Thoracic aorta (tissue), 2 donors: ENCODE measurements at places on chromosomes 12 and 14. TPM values are rescaled to one million over a fixed set of nuclear protein-coding genes. Genes with fewer than 3 reads are reported as not detected.

GRCh38 chr12:109580272-109580671 lies 6.7 kb downstream of the MVK start:
- H3K27me3 ChIP-seq, result no peaks in the 10 kb centered on the region
- DNase-seq, result no peak
- peaks cover 31% of the 10 kb centered on the region for H3K36me3 ChIP-seq

Gene TULP3
- 28.4 TPM for total RNA-seq

DNA sequence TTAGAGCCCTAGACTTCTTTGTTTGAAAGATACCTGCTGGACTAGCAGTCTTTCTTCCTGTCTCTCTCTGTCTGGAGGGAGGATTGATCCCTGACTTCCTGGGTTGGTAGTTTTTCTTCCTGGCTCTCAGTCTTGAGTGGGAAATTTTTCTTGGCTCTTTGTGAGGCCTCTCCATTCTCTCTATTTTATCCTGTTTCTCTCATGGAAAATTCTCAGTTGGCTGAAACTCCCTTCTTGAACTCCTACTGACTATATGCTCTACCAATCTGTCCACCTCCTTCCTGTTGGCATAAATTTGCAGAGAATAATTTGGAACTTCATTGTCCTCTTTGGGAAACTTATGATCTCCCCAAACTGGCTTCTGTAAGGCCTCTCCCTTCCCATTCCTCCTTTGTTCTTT lies 24.1 kb upstream of the MUCL1 start:
- H3K36me3 ChIP-seq, result no peaks in the 10 kb centered on the region
- no peaks in the 10 kb centered on the region for H3K4me1 ChIP-seq
- no peak overlapping the region for H3K27ac ChIP-seq
- H3K4me3 ChIP-seq, result no peak overlapping the region

Gene ZNF891
- total RNA-seq, result 4.3 TPM

DNA sequence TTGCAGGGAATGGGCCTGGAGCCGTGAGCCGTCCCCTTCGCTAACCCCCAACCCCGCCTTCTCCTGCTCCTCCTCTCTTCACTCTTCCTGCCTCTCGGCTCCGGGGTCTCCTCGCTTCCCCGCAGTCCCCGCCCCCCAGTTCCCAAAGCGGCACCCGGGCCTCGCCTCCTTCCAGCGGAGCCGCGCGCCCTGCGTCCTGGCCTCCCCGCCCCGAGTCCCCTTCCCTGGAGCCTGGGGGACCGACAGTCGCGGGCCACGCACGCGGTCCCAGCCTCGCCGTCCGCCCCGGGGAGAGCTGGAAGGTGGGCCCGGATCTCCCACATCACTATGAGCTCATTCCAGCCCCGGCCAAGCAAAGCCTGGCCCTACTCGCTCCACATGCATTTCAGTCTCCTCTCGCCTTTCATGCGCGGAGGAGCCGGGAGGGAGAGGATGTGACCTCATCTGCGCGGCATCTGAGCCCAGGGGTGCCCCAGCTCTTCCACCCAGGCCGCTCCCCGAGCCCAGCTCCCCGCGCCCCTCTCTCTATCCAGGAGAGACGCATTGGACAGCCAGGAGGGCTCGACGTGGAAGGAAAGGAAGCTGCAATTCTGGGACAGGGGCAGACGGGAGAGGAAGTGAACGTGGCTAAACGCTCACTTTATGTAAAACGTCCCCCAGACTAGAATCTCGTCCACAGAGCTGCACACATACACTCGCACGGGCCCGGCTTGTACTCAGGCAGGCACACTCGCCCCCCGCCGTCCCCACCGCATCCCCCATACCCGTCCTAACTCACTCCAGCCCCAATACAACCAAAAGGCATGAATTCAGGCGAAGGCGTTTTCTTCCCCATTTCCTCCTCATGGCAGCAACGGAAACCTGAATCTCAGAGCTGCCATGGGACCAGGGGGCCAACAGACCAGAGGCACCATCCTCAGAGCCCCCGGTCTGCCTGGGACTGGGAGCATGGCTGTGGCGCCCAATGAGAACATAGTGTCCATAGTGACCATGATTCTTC lies 108.7 kb upstream of the CCND2 start:
- H3K27ac ChIP-seq, result no peak overlapping the region
- peaks cover 9% of the 10 kb centered on the region for H3K4me1 ChIP-seq
- H3K27me3 ChIP-seq, result no peaks in the 10 kb centered on the region
- no peaks in the 10 kb centered on the region for H3K36me3 ChIP-seq
- H3K4me3 ChIP-seq, result peak overlapping the region; percentile 79
- no peak for DNase-seq

- H3K4me1 ChIP-seq, result no peaks in the 10 kb centered on the region
- peaks cover 5% of the 10 kb centered on the region for H3K36me3 ChIP-seq
- no peak overlapping the region for H3K27ac ChIP-seq
- no peaks in the 10 kb centered on the region for H3K27me3 ChIP-seq
- no peak overlapping the region for H3K4me3 ChIP-seq
Observed at GRCh38 chr14:34770901-34771300, 56.5 kb upstream of the CFL2 start.

Gene GALNT16
- 12.1 TPM for total RNA-seq

DNA sequence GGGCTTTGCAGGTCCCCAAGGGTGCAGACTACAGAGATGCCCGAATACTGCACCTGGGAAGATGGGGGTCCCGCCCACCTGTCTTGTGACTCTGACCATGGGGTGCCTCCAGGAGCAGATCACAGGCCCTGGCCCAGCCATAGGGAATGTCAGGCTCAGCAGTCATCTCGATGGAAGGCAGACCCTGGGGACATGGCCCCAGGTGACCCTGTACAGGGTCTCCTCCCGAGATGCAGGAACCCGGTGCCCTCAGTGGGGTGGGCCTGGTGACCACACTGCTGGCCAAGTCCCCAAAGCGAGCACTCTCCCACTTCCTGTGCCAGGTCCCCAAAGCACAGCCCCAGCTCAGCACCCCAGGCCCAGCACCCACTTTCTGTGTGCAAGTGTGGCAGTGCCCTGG lies 903.7 kb upstream of the USP15 start:
- no peak overlapping the region for H3K4me3 ChIP-seq
- no peaks in the 10 kb centered on the region for H3K4me1 ChIP-seq
- DNase-seq, result no peak
- no peak overlapping the region for H3K27ac ChIP-seq

GRCh38 chr14:79016828-79017505 lies 846.8 kb downstream of the NRXN3 start:
- no peaks in the 10 kb centered on the region for H3K27me3 ChIP-seq
- no peak overlapping the region for H3K27ac ChIP-seq
- no peaks in the 10 kb centered on the region for H3K4me1 ChIP-seq
- no peak for DNase-seq
- H3K4me3 ChIP-seq, result no peak overlapping the region

- H3K27ac ChIP-seq, result no peak overlapping the region
- DNase-seq, result no peak
- H3K36me3 ChIP-seq, result peaks cover 26% of the 10 kb centered on the region
- H3K4me3 ChIP-seq, result no peak overlapping the region
- H3K4me1 ChIP-seq, result peaks cover 21% of the 10 kb centered on the region
Observed at GRCh38 chr14:105465209-105466031, 9.2 kb upstream of the CRIP2 start.

DNA sequence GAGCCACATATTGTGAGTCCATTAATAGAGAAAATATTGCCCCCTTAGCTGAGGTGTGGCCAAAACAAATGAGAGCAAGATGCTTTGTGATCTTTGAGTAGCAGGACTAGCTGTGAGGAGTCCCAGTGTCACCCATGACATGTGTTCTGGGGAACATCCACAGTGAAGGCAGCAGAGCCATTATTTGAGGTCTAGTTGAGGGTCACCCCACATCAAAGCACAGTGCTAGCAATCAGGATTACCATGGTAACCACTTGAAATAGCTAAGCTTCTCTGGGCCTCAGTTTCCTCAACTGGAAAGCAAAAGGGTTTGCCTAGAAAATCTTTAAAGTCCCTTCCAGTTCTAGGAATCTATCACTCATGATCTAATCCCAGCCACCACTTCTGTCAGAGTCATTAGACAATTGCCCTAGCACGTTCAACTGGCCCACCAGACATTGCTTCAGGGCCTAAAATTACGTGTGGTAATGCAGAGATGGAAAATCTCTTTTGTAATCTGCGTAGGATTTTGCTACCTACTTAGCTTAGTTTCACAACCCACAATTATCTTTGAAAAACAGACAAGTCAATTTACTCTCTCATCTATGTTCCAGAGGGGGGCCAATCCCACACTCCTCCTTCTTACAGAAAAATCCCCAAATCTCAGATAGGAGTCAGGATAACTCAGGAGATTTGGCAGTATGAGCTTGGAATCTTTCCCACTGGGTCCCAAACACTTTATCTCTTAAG lies 251.2 kb upstream of the EGLN3 start:
- no peak for DNase-seq
- H3K36me3 ChIP-seq, result no peaks in the 10 kb centered on the region
- H3K4me3 ChIP-seq, result no peak overlapping the region
- H3K27ac ChIP-seq, result no peak overlapping the region
- no peaks in the 10 kb centered on the region for H3K27me3 ChIP-seq

DNA sequence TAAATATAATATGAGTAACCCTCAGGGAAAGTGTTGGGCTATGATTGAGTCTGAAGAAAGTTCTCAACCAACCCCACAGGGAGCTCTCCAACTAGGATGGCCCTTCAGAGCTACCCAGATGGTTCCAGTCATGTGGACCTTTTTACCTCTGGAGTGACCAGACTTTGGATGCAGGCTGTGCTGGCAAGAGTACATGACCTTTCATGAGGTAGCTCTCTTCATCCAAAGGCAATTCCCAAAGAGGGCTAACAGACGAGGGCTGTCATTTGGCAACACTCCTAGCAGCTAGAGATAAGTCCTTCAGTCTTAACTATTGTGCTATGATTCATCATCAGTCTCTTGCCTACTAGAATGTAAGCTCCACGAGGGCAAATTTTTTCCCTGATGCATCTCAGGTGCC lies 75.4 kb downstream of the DUSP6 start:
- no peak overlapping the region for H3K4me3 ChIP-seq
- H3K27me3 ChIP-seq, result no peaks in the 10 kb centered on the region
- DNase-seq, result no peak
- no peaks in the 10 kb centered on the region for H3K36me3 ChIP-seq
- H3K27ac ChIP-seq, result no peak overlapping the region
